NCI-H2171 (cell line): ENCODE measurements at places on chromosomes 1 and 21.

DNA sequence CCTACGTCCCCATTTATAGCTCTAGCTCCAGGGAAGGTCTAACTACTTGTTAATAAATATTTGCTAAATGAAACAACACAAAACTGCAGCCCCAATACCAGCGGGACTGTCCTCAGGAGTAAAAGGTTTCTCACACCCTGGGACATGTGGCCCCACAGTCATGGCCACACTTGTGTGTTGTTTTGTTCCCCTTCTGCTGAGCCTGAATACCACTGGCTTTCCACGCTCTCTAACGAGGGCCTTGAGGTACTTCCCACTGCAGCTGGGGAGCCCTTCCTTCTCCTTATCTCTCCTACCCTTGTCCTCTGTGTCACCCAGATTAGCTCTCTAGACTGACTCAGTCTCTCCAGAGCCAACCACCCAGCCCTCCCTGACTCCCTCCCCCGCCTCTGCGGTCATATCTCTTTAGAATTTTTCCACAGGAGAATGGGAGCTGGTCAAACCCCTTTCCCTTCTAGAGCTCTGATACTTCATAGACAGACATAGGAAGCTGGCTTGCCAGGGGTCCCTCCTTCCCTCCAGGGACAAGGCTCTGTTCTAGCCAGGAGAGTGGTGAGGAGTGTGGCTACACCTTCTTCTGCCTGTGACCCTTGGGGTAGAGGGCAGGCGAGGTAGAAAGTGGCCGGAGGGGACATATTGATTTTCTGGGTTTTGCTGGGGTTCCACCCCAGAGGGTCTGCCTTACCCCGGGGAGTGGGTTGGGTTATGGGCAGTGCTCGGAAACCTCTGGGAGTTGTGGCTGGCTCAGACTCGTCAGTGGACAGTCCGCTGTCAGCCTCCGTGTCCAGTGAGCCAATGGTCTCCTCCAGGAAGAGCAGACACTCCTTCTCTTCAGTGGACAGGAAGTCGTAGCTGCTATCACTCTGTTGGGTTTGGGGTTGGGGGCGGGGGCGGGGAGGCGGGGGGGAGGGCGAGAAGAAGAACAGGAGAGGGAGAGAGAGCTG, 8.1 kb downstream of the C1orf116 start:
- DNase-seq: no peak

DNA sequence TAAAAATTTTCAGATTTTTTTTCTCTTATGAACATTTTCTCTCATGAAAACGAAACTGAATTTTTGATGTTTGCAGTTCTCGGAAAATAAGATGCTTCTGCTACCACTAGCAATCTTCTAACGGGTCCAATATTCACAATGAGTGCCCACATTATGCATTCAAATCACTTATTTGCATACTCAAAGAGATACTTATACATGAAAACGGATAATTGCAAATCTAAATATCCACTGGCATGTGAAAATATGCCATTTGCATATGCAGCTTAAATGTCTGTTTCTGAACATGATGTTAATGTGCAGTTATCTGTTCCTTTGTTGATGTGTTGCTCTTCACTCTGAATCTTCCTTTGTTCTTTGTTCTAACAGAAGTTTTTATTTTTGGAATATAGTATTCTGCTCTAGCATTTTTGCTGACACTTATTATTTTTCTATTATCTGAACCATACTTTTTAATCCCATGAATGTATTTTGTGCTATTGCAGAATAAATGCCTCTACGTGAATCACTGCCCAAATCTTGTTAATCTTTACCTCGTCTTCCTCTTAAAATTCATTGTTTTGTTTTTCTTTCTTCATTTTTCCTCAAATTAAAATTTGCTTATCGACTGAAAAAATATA, 259.4 kb upstream of the BRINP3 start:
- no peak for DNase-seq

DNA sequence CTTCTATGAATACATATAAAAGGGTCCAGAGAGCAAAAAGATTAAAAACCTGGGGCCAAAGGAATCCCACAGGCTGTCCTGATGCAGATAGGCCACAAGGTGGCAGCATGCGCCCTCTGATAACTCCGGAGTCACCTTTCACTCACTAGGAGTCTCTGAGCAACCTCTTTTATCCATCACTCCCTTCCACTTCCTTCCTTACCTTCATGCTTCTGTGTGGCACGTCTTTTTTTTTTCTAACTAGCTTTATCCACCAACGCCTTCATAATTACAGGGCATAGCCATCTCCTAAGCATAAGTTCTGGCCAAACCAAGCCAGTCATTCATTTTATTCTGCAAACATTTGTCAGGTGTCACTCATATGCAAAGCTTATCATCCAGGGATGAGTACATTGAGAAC, 3.9 kb upstream of the PGLYRP4 start:
- peak; percentile 64 for DNase-seq

DNA sequence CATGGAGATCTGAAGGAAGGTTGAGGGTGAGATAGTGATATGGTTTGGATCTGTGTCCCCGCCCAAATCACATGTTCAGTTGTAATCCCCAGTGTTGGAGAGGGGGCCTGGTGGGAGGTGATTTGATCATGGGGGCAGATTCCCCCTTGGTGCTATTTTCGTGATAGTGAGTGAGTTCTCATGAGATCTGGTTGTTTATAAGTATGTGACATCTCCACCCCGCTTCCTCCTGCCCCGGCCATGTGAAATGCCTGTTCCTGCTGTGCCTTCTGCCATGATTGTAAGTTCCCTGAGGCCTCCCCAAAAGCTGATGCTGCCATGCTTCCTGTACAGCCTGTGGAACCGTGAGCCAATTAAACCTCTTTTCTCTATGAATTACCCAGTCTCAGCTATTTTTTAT, 451.9 kb upstream of the VAMP3 start:
- DNase-seq: no peak

GRCh38 chr1:85862456-85862855, 154.2 kb upstream of the ZNHIT6 start:
- no peak for DNase-seq

DNA sequence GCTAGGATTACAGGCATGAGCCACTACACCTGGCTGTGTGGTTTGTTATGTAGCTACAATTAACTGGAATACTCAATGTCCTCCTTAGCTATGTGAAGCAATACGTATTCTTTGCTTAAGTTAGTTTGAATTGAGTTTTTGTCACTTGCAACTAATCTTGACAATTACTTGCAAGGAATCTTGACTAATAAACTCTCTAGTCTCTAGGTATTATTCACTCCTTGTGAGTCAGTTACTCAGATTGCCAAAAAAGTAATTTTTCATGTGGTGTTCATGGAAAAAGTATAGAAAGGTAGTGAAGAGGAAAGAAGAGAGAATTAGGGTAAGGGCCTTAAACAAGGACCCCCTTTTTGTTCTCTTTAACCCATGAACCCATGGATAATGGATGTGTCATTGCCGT, 7.6 kb upstream of the SNX27 start:
- no peak for DNase-seq

DNA sequence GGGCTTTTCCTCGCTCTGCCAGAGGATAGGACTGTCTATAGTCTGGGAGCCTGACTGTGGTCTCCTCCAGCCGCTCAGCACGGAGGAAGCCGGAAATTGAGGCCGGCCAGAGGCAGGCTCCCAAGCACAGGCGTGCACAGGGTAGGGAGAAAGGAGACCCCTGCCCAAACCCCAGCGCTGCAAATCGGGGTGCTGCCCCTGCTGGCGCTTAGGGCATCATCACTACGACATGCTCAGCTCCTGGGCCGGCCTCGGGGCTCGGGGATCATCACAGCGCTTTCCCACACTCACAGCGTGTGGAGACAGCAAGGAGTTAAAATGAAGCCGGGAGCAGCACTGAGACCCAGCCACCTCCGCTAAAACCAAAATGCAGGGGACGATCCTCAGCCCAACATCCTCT, 62.8 kb upstream of the ARHGEF16 start:
- no peak for DNase-seq

DNA sequence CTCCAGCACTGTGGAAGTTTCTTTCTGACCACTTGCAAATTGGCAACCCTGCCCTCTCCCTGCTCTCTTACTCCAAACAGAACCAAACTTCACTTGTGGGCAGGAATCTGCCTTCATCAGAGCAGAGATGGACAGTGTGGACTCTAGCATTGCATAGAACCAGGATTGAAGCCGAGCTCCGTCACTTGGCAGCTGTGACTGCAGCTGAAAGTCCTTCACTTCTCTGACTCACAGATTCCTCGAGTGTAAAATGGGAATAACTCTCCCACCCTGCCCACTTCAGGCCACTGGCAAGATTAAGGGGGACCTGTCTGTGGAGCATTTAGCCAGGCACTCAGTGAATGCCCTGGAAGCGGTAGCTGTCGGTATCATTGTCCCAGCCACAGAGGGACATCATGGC, 75.7 kb upstream of the ZBTB40 start:
- DNase-seq: no peak

- peak; percentile 44 for DNase-seq
Observed at GRCh38 chr1:45014321-45015028, 2.4 kb downstream of the UROD start.

DNA sequence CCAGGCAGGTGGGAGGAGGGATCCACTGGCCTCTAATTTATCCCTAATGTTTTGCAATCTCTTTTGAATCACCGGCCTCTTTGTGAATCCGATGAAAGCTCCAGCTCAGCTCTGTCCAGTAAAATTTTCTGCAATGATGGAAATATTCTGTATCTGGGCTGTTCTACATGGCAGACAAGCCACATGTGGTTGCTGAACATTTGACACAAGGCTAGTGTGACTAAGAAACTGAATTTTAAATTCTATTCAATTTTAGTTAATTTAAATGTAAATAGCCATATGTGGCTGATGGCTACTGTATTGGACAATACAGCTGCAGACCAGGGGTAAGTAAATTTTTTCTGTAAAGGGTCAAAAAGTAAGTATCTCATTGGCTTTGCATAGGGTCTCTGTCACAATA, 135.1 kb downstream of the CSMD2 start:
- no peak for DNase-seq

DNA sequence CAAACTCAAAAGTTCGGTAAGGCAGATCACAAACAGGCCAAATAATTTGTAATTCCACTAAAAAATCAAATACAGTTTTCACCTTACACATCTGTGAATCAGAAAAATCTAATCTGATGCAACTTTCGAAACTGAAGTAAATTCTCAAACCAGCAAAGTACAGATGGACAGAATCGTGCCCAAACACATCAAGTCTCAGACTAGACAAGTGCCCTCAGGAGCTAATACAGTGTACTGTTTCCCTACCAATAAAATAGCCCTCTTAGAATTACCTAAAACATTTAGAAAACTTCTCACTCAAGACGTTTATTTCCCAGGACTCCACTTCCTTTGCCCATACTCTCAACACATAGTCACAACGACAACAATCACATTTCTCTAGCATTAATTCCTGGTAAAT, 134.2 kb downstream of the SMYD2 start:
- no peak for DNase-seq

- DNase-seq: no peak
Observed at GRCh38 chr21:29958551-29958950, 18.8 kb upstream of the GRIK1 start.

GRCh38 chr1:195577748-195578147, 1030.5 kb downstream of the KCNT2 start:
- DNase-seq: no peak

GRCh38 chr1:183609313-183609712, 19.1 kb upstream of the NCF2 start:
- DNase-seq: no peak

DNA sequence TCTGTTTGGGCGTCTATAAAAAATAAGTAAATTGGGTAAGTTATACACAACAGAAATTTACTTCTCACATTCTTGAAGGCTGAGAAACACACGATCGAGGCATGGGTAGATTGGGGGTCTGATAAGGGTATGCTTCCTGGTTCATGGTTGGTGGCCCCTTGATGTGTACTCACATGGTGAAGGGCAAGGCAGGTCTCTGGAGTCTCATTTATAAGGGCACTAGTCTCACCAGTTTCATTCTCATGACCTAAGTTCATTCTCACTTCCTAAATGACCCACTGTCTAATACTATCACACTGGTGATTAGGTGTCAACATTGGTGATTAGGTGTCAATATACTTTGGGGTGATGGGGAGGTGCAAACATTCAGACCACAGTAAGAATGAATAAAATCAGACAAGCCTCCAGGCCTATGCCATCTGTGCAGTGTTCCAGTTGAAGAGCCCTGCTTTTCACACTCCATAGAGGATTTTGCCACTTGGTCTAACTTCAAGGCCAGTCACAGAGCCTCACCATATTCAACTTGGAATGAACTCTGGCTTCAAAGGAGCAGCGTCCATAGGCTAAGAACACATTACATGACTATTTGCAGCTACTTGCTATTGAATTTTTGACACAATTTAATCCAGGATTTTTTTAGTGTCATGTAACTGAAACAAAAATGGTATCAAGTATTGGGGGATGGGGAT, 2.5 kb upstream of the GBP4 start:
- DNase-seq: no peak

DNA sequence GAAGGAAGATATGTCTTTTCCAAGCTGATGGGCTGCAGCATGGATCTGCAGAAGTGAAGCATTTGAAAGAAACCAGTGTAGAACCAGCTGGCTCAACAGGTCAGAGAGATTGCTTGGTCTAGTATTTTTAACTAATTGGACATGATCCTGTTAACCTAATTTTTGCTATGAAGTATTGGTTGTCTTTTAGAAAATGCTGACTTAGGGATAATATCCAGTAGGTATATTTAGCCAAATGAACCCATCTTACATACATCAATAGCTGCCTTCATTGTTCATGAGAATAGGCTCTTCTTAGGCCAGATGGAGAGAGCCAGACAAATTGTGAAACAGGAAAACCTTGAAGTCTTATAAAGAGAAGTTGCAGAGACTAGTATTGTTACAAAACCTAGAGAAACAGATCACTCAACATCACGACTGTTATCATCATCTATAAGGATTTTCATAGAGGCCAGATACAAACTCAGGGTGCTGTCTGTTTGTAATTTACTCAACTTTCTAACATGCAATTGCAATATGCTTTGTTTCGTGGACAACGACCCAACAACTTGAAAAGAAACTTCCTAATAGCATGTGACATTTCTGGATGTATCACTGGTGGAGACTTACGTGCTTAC, 148.2 kb downstream of the DISC1 start:
- no peak for DNase-seq

GRCh38 chr1:62882201-62883104, 98.5 kb downstream of the ATG4C start:
- peak; percentile 70 for DNase-seq

GRCh38 chr1:46903481-46903880, 37.8 kb downstream of the CYP4A11 start:
- DNase-seq: no peak

DNA sequence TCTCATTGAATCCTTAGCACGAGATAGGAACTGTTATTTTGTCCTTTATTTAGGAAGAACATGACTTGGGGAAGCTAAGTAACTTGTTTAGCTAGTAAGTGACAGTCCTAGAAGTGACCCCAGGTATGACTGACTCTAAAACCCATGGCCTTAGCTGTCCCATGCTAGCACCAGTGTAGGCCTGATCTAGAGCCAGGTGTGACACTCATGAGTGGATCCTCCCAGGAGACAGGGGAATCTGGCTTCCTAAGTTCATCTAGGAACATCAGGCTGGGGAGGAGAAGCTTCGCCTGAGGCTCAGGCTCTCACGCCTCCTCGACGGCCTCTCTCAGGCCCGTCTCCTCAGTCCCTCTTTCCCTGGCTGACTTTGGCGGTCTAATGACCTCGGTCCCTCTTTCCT, 31.2 kb downstream of the CD48 start:
- DNase-seq: no peak
